ENCODE measurements at places on chromosomes 6 and 20.

GRCh38 chr6:25889877-25890853, 16.1 kb upstream of the SLC17A3 start:
- peak; percentile 86 for ATAC-seq

- peak; percentile 20 for ATAC-seq
Measured at GRCh38 chr20:39547546-39548408, 585.6 kb downstream of the DHX35 start.

DNA sequence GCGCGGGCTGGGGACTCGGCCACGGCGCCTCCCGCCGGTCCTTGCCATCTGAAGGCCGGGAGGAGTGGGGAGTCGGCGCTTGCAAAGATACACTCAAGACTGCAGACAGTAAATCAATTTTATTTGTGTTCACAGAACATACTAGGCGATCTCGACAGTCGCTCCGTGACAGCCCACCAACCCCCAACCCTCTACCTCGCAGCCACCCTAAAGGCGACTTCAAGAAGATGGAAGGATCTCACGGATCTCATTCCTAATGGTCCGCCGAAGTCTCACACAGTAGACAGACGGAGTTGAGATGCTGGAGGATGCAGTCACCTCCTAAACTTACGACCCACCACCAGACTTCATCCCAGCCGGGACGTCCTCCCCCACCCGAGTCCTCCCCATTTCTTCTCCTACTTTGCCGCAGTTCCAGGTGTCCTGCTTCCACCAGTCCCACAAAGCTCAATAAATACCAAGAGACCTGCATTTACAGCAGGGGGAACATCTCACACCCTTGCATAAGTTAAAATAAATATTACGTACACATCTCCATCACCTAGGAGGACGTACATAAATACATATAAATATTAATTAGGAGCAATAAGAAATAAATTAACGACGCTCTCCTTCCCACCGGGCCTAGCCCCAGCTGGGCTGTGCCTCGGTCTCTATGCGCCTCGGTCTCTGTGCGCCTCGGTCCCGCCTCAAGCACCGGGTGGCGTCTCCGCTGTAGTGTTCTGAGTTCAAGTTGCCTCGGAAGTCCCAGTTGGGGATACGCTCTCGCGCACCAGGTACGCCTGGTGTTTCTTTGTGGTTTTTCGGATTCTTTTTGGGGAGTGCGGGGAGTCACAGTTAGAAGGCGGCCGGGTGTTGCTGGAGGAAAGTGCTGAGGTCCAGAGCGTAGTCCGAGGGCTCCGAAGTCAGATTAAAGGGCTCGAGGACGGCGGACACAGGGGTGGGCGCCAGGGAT, 889 bp upstream of the FLOT1 start:
- ATAC-seq, result no peak

DNA sequence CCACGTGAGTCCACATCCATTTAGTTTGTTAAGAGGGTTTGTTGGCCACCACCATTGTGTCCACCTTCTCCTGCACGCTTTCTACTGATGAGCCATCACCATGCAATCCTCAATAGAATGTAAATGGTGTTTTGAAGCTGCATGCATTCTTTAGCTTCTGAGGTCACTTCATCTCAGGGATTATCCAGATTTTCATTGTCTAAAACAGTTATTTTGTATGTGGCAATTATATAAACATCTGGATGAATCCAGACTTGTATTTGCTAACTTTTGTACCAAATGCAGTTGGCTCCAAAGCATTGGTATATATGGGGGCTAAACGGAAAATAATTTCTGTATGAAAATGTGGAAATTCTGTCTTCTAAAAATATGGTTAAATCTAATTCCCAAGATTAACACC, 231.2 kb upstream of the ARID1B start:
- no peak for ATAC-seq

GRCh38 chr6:18432180-18432579, 45.0 kb downstream of the RNF144B start:
- ATAC-seq, result no peak

DNA sequence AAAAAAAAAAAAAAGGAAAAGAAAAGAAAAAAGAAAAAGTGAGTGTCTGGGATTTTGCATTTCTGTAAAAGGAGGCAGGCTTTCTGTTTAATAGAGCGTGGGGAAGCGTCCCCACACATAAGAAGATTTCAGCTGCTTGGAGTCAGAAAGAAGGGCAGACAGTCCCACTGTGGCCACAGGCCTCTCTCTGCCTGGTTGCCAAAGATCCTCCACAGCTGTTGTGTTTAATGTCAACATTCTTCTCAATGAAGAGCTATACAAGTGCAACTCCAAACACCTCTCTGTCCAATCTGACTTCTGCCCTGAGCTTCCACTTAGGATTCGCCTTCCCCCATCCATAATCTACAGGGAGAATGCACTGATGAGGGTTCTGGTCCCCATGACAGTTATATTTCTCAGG, 64.3 kb upstream of the MLN start:
- no peak for ATAC-seq

DNA sequence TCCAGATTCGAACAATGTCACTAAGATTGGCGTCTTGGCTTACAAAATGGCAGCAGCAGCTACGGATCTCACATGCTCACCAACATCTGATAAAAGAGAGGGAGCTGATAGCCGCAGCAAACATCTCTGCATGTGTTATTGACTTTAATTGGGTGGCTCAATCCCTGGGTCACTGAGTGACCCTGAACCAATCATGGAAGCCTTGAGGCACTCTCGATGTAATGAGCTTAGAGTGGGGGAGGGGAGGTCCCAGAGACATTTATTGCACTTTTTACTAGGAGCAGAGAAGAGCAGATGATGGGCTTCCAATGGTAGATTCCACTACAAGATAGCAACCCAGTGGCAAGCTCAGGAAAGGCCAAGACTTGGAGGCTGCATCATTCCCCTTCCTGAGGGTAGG, 238.7 kb downstream of the BMP7 start:
- ATAC-seq, result no peak

GRCh38 chr6:101445527-101445926, 52.0 kb downstream of the GRIK2 start:
- no peak for ATAC-seq
